ENCODE measurements at places on chromosomes 7 and 10. TPM values are rescaled to one million over a fixed set of nuclear protein-coding genes. Genes with fewer than 3 reads are reported as not detected.

UCN3 gene
- not detected for total RNA-seq

ENTPD7 gene
- 21.6 TPM for total RNA-seq

PRKAR2B gene
- total RNA-seq = 7.6 TPM

HOXA4 gene
- not detected for total RNA-seq

ATAD1 gene
- 72.5 TPM for total RNA-seq
